ENCODE measurements at places on chromosomes 6 and 20.

- no peak for DNase-seq
Observed at GRCh38 chr6:47520282-47520681, 42.7 kb downstream of the CD2AP start.

- no peak for DNase-seq
Observed at GRCh38 chr20:14355791-14356190, 18.4 kb upstream of the FLRT3 start.

DNA sequence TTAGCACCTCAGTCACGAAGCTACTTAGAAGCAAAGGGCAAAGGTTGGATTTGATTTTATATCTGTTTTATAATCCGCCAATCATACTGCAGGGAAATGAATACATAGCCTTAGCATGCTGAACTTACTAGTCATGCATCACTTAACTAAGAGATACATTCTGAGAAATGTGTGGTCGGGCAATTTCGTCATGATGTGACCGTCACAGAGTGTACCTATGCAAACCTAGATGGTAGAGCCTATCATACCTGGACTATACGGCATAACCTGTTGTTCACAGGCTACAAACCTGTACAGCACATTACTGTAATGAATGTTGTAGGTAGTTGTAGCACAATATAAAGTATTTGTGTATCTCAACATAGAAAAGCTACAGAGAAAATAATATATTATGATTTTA, 345.2 kb upstream of the RGS17 start:
- DNase-seq: no peak

DNA sequence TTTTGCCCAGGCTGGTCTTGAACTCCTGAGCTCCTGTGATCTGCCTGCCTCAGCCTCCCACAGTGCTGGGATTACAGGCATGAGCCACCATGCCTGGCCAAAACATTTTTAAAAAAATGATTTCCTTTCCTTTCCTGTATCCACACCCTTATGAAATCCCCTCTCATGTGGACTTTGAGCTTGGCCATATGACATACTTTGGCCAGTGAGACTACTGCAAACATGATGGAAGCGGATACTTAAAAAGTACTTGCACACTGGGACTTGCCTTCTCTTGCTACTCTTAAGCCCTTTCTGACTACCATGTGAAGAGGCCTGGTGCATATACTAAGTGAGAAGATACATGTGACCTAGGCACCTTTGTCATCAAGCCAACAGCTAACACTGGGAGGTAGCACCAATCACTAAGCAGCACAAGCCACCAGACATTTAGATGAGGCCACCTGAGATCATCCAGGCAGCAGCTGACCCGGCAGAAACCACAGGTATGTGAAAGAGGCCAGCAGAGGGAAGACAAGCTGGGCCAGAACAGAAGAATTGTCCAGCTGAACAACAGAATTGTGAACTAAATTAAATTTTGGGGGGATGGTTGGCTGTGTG, 78.5 kb upstream of the HDAC2 start:
- no peak for DNase-seq

DNA sequence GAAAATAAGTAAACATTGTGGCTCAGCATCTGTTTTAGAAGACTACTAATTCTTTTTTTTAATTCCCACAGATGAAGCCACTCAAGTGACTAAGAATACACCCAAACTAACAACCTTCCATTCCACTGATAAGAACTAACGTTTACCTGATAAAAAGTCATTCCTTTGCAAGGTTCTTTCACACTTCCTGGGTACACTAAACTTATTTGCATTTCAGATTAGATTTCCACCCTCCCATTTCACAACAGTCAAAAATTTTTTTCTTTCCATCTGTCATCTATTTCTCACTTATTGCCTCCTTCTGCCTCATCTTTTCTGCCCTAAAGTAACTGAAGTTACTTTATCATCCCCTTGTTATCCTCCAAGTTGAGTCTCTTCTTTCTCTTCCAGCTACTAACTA, 20.3 kb downstream of the MBOAT1 start:
- DNase-seq: no peak

- no peak for DNase-seq
Observed at GRCh38 chr6:141981190-141981589, 151.5 kb upstream of the GJE1 start.

DNA sequence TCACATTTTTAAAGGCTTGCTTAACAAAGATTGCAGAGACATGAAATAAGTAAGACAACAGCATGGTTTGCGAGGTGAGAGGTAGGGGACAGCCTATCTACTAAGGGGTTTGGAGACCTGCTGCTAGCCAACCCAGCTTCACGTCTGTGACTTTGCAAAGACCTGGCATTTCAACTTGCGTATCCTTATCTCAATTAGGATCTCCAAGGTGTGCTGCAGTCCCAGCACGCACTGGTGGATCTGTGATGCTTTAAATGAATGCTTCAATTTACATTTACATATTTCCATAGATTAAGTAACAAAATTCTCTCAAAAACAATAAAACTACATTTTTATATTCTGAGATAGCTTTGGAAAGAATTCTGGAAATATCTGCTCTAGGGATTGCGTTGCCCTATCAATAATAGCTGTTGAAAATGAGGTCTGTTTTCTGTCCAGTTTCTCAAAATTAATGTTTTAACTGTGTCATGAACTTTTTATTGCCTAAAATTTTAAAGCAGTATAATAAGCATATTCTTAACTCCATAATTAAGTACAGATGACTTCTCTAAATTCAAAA, 124.4 kb upstream of the EDN1 start:
- no peak for DNase-seq

- no peak for DNase-seq
Observed at GRCh38 chr6:28789553-28790083, 134.2 kb downstream of the TRIM27 start.

GRCh38 chr6:166904101-166904746, 52.1 kb downstream of the RNASET2 start:
- DNase-seq: no peak

- DNase-seq: no peak
Observed at GRCh38 chr6:22146678-22146930, 150.2 kb downstream of the PRL start.

DNA sequence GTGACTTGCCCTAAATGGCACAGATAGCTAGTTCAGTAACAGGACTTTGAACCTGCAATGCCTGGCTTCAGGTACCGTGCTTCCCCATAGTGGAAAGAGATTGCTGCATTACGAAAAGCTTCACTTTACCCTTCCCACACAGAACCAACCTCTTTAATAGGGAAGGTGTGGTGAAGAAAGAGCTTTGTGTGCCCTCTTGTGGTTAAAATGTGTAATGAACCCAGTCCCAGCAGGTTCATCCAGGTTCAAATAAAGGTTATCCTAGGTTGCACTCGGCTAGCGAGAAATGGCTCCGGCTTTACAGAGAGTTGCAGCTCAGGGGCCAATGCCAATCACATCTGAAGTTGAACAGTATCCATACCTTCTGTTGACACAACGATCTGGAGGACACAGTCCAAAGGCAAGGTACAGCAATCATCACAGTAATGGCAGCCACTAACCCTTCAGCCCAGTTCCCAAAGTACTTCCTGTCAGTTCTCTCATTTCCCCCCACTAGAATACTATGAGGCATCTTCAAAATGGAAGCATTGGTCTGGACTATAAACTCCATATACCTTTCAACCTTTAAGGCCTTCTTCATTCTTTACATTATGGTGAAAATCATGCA, 3.0 kb downstream of the DEFB115 start:
- no peak for DNase-seq

- peak; percentile 81 for DNase-seq
Observed at GRCh38 chr20:13661070-13661685, 22.4 kb upstream of the TASP1 start.

DNA sequence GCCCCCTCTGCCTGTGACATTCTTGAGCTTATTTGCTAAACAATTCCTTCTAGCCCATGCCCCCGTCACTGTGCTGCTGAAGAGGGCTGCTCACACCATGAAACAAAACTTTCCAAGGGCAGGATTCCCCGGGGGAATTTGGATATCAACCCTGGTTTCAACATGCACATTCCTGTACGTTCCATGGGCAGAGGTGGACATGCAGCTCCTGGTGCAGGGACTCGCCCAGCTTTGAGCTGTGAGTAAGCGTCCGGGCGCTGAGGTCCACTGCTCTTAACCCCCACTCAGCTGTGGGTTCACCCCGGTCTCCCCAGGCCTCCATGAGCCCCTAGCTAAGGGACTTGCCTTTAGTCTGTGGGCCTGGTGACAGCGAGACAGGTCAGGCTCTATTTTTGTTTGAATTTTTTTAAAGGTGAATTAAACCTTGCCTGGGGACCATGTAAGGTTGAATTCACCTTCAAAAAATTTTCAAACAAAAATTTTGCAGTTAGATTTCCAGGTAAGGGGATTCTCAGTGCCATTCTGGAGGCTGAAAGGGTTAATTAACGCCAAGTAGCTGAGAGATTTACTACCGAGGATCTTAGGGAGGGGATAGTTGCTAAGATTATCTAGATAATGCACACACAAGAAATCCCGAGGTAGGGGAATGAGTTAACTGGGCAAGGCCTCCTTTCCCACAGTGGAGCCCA, 70.3 kb upstream of the SLC22A23 start:
- no peak for DNase-seq

DNA sequence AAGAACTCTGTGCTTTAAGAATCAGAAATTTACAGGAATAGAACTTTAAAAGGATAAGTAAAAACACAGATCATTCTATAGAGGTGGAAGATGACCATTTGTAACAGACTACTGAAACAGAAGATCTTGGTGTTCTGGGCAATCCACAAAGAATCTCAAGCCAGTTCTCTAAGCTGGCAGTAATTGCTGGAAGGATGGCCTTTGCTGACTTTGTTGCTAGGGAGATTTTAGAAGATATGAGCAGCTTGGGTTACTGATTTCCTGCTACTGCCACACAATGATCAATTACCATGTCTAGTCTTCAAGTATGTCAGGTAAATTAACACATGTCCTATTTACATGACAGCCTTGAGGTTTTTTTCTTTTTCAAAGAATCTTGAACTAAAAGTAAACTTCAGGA, 31.1 kb downstream of the SNAP91 start:
- no peak for DNase-seq

DNA sequence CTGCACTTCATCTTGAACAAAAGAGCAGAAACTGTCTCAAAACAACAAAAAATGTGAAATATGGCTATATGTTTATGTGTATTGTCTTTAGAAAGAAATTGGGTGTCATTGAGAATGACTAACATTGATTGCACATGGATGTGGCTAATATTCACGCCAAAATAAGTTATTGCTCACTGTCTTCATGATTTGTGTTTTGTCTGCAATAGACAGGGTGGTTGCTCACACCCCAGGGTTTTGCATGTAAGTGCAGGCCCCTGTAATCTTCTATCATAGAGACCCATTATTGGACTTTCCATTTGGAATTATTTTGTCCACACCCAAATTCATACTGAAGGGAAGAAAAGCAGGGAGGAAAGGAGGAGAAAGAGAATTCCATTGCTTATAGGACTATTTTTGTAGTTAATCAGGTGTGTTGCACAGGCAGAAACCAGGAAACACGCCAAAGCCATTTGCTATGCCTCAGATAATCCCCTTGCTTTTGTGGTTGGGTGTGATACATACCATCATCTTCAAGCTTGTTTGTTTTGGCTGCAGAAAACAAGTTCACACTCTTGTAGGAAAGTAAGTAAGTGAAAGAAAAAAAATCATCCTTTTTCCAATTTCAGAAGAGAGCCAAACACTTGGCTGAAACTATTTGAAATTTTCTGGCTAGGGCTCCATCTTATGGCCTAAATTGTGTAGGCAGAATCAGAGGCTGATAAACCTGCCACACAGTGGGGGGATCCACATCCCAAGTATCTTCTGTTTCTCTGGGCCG, 214.1 kb downstream of the COL12A1 start:
- peak; percentile 60 for DNase-seq

DNA sequence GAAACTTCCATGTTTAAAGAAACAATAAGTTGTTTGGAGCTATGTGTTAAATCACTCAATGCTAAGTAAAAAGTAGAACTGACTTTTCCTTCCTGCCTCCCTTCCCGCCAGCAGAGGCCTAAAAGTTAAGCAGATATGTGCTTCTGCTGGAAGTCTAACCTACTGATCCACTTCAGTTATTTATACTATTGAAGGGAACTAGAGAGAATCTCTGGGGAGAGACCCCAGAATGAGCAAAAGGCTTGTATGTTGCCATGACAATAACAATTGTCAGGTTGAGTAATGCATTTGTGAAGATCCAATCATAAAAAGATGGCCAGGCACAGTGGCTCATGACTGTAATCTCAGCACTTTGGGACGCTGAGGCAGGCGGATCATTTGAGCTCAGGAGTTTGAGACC, 24.7 kb downstream of the MGME1 start:
- DNase-seq: no peak

DNA sequence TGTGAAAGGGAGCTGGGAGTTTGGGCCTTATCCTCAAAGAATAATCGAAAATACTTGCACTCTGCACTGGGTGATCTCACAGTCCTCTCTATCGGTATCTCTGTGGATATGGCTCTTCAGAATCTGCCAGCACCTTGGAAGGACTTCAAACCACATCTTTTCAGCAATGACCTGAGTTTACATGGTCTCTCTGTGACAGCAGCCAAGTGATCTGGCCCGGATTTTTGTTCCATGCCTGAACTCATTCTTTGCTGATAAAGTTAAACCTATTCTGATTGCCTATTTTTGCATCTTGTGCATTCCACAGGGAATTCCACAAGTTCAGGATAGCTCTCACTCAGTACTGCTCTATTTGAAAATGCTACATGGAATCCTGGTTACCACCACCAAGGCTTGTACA, 98.9 kb downstream of the HDGFL1 start:
- DNase-seq: no peak

- peak; percentile 35 for DNase-seq
Observed at GRCh38 chr6:5087389-5087788, 2.2 kb downstream of the PPP1R3G start.

- DNase-seq: no peak
Observed at GRCh38 chr6:11920566-11920965, 91.5 kb upstream of the HIVEP1 start.

DNA sequence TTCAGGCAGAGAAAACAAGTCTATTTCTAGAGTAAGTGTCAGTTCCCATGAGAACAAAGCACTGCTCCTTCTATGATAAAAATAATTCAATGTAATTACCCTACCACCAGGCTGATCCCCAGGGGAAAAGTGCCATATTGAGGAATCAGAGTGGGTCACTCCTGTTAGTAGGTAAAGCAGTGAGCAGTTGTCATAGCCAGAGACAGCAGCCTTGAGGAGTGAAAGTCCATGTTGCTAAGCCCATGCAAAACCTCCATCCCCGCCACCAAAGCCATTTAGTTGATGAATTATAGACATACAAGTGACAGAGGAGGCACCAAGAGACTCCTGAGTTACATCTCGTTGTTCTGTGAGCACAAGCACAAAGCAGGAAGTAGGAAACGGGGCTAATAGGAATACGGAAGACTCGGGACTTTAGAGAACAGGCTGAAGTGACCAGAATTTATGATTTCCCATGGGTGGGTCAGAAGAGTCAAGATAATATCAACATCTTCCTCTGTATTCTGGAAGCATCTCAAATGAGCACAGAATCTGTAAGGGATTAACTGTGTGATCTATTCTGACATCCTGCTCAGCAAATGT, 197.9 kb downstream of the MAFB start:
- DNase-seq: no peak
